G401 (cell line): ENCODE measurements at places on chromosomes 2 and 18. TPM values are rescaled to one million over a fixed set of nuclear protein-coding genes. Genes with fewer than 3 reads are reported as not detected.

DNA sequence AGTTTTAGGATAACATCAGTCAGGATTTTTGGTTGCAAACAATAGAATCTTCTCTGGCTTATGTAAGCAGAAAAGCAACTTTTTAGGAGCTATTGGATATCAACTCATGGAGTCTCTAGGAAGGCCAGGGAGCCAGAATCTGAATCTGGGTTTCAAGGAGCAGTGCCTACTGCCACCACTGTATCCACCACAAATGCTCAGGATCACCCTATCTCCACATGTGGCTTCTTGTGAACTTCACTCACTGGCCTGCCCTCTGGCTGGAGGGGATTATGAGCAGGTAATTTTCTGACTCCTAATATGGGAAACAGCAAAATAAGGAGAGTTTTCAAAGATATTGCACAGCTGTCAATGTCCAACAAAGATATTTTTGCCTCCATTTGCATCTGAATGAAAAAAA is 142.9 kb downstream of the PKP4 start:
- DNase-seq = no peak

- no peak for DNase-seq
These were observed 402.5 kb upstream of the FAM98A start for GRCh38 chr2:34001557-34001956.

DNA sequence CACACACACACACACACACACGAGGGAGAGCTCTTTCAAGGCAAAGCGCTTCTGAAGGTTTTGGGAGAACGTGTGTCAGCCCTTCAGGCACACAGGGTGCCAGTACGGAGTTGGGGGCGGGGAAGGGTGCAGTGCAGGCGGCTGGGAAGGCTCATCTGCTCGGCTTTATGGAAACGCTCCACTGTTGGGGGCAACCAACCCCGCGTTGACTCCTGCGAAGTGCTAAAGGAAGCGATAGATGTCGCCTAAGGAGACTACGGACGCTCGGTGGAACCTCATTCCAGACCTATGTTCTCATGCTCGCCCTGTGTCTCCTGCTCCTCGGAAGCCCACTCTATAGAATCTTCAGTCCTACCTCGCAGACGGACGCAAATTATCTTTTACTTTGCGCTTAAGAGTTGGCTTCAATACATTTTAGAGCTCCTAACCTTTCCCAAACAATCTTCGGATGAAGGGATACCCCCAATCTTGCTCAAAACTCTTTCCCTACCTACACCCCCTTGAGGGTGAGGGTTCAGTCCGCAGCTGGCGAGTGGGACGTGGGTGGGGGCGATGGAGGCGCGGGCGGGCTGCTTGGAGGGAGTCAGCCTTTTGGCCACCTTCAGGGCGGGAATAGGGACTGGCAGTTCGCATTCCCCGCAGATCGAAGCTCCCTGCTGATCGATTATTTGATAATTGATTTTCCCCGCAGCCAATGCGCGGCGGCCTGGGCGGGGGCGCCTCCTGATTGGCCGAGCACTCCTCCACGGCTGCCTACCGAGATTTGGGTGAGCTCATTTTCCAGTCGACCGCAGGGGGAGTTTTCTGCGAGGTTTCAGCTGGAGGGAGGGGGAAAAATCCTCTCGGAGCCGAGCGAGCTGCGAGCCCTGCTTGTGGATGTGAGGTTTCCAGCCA is 1.9 kb upstream of the MEIS1 start:
- peak; percentile 98 for DNase-seq

DNA sequence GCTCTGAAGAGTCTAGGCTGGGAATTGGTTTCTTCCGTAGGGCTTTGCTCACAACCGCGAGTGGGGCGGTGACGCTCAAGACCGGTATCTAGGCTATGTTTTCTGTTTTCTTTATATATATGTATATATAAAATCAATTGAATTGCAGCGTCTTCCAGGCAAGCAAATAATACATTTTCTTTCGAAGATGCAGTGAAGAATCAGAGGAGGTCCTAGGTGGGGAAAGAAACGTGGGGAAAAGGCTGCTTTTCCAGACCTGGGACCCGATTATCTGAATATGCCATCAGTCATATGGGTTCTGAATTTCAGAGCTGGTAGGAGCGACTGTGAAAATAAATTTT is 714 bp upstream of the SCN9A start:
- DNase-seq = no peak

- no peak for DNase-seq
These were observed 42.4 kb downstream of the TCF7L1 start for GRCh38 chr2:85175369-85176299.

DNA sequence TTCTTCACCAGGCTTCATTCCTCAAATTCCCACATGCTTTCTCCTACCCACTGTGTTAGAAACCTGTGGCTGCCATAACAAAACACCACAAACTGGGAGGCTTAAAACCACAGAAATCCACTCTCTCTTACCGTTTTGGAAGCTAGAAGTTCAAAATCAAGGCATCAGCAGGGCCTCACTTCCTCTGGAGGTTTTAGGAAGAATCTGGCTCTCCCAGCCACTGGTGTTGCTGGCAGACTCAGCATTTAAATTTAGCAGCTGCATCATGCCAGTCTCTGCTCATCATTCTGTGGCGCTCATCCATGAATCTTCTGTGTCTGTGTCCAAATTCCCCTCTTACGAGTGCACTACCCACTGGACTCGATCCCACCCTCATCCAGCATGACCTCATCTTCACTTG is 248.5 kb downstream of the ZNF516 start:
- no peak for DNase-seq

GRCh38 chr2:128996078-128996477 is 677.4 kb upstream of the HS6ST1 start:
- DNase-seq = no peak

DNA sequence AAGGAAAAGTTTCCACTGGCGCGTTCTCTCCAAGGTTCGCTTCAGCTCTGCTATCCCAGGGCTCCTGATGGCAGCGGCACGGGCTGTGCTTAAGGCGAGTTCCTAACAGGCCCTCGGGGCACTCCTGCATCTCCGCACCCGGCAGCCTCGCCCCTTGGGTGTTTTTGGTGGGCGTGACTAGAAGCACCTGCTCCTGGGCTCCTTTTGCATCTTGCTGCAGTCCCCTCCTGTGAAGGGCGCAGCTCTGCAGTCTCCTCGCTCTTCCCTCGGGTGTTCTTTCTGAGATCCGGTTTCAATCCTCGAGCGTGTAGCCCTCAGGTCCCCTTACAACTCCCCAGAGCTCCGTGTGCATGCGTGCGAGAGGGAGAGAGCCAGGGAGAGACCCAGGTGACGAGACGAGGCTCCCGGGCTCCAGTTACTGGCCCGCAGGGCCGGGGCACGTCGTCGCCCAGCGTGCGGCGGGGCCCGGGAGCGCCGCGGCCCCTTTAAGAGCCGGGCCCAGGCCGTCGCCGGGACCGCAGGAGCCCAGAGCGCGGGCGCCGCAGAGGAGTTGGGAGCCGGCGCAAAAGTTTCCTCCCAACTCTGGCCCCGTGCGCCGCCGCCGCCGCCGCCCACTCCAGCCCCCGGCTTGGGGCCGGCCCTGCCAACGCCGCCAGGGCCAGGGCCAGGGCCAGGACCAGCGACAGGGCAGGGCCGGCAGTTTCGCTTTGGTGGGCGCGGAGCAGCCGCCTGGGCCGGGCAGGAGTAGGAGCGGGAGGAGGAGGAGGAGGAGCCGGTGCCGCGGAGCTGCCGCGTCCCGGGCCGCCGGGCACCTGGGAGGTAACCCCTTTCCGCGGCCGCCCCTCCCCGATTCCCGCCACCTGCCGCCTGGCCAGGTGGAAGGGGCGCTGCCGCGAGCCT is at the start of gene PARD3B:
Gene PARD3B, plus strand, starts transcription at position 515 of the 900 bp plus-strand sequence. CDS start 525 bp downstream, outside the sequence.
- DNase-seq = no peak

DNA sequence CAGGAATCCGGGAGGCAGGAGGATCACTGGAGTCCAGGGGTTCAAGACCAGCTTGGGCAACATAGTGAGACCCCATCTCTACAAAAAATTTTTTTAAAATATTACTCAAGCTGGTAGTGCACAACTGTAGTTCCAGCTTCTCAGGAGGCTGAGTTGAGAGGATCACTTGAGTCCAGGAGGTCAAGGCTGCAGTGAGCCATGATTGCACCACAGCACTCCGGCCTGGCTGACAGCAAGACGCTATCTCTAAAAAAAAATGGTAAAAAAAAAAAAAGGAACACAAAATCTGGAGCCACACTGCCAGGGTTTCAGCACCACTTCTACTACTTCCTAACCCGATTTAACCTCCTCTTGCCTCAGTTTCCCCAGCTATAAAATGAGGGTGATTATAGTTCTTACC is 57.0 kb downstream of the STEAP3 start:
- DNase-seq = no peak

- DNase-seq = no peak
These were observed 116.0 kb downstream of the MAP3K20 start for GRCh38 chr2:173191601-173192000.

GRCh38 chr2:60834270-60834717 is 47.1 kb upstream of the REL start:
- no peak for DNase-seq

DNA sequence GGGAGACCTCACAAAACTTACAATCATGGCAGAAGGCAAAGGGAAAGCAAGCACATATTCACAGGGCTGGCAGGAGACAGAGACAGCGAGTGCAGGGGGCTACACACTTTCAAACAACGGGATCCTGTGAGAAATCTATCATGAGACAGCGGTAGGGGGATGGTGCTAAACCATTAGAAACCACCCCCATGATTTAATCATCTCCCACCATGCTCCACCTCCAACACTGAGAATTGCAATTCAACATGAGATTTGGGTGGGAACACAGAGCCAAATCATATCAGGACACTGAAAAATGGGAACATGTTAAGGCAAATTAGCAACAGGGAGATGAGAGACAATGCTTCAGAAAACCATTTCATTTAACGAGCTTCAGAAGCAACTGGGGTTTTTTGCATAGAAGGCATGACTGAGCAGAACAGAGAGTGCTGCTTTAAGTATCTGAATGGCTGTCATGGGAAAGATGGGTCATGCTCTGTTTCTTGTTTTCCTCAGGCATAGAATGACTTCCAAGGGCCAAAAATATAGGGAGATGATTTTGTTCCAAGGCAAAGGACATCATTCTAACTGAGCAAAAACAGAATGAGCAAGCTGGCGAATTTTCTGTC is 100.8 kb upstream of the MAP2 start:
- no peak for DNase-seq

DNA sequence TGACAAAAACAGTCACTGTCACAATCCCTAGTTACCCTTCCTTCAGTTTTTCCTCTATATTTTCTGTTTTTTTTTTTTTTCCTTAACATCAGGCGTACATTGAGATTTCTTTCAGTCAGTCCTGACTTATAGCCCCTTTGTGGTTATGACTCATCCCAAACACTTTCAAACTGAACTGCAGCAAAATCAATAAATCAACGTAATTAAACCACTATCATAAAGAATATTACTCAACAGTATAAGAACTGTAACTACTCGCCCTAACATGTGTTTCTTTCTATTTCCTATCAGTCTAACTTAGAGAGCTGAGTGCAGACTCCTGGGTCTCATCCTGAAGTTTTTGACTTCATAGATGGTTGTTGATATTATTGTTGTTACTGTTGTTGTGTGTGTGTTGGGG is 523.5 kb downstream of the LRRTM4 start:
- no peak for DNase-seq

GRCh38 chr2:25255745-25256487 is 85.8 kb downstream of the DNMT3A start:
- no peak for DNase-seq

ASPRV1 gene
- total RNA-seq = 0.55 and 1.3 TPM in 2 replicates

SATB2 gene
- not detected in 2 replicates for total RNA-seq

EVA1A gene
- total RNA-seq = 97.2 and 126 TPM in 2 replicates

KIF5C gene
- total RNA-seq = 9.3 and 10.7 TPM in 2 replicates

TFPI gene
- 41.1 and 51.8 TPM in 2 replicates for total RNA-seq

KLHL30 gene
- 0.07 TPM in 1 of 2 replicates, not detected in the other for total RNA-seq
